ENCODE measurements at places on chromosomes 7 and 10.

- no peak for DNase-seq
Measured at GRCh38 chr10:30993155-30993554, 38.5 kb downstream of the ZNF438 start.

GRCh38 chr10:36092116-36092515, 450.0 kb upstream of the FZD8 start:
- no peak for DNase-seq

GRCh38 chr7:133345690-133346421, 93.0 kb downstream of the EXOC4 start:
- no peak for DNase-seq

GRCh38 chr10:28298951-28299350, 3.9 kb downstream of the MPP7 start:
- no peak for DNase-seq

- no peak for DNase-seq
Measured at GRCh38 chr7:18927134-18927533, 190.3 kb downstream of the TWIST1 start.

DNA sequence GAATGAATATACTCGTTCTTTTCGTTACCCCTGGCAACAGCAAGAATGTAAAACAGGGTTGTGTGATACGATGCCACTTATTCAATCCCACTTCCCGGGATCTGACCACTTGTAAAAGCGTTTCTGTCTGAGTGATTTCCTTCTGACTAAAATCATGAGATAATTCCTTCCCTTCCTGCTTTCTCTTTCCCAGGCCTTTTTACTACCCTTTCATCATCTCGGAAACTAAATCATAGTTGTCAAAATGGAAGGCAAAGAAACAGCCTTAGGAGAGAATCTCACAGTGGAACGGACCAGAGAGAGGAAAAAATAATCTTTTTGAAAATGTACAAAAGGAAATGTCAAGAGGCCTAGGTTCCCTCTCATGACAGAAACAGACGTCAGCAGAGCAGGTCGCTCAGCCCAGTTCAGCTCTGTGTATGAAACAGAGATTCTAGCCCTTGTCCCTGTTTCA, 29.8 kb downstream of the DIP2C start:
- no peak for DNase-seq

- no peak for DNase-seq
Measured at GRCh38 chr10:113907166-113907565, 52.7 kb downstream of the NHLRC2 start.

GRCh38 chr10:70109064-70109729, 23.4 kb downstream of the AIFM2 start:
- no peak for DNase-seq
